ENCODE measurements at places on chromosomes 3 and 15.
A peak's percentile ranks its signal among the peaks of the same experiment; 100 is the strongest.

DNA sequence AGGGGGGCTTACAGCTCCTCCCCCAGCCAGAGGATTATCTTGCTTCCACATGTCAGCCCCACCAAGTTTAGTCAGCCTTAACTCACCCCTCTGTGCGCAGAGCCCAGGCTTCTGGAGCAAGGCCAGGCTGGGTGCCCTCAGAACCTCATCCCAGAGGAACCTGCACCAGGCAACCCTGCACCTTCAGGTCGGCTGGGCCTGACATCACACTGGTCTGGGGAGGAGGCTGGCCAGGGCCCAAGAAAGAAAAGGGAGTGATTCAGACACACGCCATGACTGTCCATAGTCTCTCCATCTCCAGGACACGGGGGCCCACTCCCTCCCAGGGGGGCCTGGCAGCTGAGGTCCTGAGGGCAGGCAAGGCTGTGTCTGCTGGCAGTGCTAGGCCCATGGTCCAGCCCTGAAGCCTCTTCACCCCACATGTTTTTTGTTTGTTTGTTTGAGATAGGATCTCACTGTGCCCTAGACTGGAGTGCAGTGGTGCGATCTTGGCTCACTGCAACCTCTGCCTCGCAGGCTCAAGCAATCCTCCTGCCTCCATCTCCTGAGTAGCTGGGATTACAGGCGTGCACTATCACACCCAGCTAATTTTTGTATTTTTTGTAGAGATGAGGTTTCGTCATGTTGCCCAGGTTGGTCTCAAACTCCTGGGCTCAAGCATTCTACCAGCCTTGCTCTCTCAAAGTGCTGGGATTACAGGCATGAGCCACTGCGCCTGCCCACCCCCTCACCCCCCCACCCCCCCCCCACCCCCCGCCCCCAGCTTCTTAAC lies 11.1 kb downstream of the TNK2 start:
- DNase-seq, result no peak

DNA sequence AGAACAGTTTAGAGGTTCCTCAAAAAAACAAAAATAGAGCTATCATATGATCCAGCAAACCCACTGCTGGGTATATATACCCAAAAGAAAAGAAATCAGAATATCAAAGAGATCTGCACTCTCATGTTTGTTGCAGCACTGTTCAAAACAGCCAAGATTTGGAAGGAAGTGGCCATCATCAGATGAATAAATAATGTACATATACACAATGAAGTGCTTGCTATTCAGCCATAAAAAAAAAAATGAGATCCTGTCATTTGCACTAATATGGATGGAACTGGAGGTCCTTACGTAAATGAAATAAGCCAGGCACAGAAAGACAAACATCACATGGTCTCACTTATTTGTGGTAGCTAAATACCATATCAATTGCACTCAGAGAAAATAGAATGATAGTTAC lies 58.4 kb downstream of the SCAPER start:
- DNase-seq, result no peak

- no peak for DNase-seq
Measured at GRCh38 chr15:58559904-58560588, 128.3 kb downstream of the LIPC start.

DNA sequence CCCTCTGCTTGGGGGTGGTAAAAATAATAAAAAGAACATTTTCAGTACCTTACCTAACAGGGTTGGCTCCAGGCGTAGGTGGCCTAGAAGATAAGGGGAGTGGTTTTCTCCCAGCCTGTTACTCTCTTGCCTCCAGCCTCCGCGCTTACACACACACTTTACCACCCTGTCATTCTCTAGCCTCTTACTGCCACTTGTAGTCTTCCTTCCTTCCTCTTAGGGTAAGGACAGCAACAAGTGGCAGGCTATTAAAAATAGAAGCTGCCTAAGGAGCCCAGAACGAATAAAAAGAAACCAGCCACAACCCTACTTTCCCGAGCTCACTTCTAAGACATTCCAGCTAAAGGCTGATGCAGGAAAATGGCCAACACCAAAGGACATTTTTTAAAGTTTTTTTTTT lies 9.6 kb upstream of the LIPH start:
- DNase-seq, result no peak

DNA sequence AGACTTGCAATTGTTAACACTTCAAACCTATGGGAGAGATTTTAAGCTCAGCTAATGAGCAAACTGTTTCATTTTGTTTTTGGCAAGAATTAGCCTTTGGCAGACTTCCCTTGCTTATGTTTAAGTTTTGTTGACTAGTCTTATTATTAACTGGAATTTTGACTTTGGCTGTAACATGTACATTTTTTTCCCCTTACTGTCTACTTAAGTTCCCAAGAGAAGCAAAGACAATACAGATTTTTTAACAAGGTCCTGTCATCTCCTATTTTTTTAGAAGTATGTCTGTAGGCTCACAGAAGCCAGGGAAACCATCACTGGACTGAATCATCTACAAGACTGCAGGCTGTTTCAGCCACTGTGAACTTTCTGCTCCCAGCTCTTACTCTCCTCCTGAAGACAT lies 74.3 kb downstream of the DGKG start:
- peak; percentile 7 for DNase-seq
